ENCODE measurements at places on chromosomes 6 and 20.
A peak's percentile ranks its signal among the peaks of the same experiment; 100 is the strongest.

GRCh38 chr6:71280701-71281100 lies 7.9 kb upstream of the OGFRL1 start:
- DNase-seq: no peak

DNA sequence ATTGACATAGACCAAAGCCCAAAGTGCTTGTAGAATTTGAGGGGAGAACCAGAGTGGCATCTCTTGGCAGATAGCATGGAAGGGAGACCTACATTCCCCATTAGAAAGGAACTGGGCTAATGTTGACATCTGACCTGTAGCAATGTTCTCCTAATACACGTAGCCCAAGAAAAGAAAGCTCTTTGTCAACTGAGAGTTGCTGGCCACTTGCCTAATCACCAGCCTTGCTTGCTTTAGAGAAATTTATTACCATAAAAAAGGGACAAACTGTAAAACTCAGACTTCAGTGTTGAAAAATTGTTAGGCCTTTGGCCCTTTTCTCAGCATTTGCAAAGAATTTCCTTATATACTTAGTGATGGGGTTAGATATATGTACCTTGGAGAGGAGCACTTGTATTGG lies 777.5 kb downstream of the MAFB start:
- no peak for DNase-seq

DNA sequence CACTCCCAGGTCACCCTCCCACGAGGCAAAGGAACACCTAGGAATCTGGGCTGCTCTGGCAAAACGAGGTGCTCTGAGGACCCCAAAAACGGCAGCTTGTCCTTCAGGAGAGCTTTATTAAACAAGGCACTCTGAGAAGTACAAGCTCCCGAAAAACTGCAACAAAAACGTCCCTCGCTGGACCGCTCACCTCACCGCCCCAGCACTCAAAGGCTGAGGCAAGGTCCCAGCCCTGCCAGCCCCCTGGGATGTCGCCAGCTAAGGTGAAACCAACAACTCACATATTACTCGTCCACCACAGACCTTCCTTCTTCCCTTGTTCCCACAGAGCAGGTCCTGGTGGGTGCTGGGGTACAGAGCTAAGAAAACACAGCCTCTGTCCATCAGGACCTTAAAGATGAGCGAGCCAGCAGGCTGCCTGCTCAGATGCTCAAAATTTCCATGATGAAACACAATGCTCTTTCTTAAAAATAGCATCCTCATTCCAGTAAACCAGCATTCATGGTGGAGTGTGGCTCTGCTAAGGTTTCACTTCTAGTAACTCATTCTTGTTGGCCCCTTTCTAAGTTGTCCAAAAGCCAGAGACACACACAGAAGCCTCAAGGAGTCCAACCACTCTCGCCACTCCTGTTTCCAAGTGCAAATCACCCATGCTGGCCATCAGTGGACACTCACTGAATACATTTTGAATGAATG lies 35.9 kb downstream of the ATP9A start:
- no peak for DNase-seq

DNA sequence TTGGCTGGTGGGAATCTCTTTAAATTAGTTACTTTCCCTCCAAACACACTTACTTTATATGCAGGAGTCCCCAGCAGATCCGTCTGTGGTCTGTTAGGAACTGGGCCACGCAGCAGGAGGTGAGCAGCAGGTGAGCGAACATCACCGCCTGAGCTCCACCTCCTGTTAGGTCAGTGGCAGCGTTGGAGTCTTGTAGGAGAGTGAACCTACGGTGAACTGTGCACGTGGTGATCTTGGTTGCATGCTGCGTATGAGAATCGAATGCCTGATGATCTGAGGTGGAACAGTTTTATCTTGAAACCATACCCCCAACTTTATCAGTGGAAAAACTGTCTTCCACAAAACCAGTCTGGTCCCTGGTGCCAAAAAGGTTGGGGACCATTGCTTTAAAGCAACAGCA lies 5.0 kb downstream of the SERPINB6 start:
- DNase-seq: no peak

DNA sequence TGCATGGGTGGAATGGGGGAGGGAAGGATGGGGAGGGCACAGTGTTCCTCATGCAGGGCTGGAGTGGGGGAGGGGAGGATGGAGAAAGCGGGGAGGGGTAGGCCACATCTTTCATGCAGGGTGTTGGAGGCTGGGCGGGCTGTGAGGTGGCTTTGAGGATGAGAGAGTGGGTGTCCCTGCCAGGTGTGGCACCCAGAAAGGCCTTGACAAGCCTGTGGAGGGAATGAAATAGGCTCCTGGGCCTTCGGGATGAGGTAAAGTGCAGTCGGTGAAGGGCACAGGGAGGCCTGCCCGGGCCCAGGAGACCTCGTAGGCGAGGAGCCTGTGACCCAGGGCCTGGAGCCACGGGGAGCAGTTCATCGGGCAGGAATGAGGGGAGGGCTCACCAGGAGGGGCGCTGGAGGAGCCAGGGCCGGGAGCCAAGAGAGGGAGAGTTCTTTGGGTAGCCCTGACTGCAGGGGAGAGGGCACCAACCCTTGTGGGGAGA lies 7.6 kb downstream of the CEBPB start:
- DNase-seq: no peak

- DNase-seq: no peak
These were observed 98.1 kb upstream of the VSTM2L start for GRCh38 chr20:37804584-37805566.

GRCh38 chr20:41956338-41957074 lies 338.3 kb upstream of the CHD6 start:
- DNase-seq: no peak

GRCh38 chr6:88566746-88567534 lies 396.5 kb downstream of the RNGTT start:
- DNase-seq: no peak

GRCh38 chr6:166640342-166641043 lies 13.4 kb upstream of the RPS6KA2 start:
- DNase-seq: peak; percentile 6

DNA sequence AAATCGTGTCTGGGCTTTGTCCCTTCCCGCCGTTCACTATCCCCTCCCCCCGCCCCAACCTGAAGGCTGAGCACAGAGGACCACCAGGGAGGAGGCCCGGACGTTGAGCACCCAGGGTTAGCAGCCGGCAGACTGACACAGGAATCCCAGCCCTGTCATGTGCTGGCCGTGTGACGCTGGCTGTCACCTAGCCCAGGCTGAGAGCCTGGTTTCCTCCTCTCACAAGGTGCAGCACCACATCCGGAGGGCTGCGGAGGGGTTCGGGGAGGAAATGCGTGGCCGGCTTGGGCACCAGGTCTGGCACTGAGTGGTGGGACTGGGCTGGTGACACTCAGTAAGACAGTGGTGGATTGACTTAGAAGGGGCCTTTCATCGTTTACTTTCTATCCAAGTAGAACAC lies 4.6 kb upstream of the LSM14B start:
- peak; percentile 84 for DNase-seq

DNA sequence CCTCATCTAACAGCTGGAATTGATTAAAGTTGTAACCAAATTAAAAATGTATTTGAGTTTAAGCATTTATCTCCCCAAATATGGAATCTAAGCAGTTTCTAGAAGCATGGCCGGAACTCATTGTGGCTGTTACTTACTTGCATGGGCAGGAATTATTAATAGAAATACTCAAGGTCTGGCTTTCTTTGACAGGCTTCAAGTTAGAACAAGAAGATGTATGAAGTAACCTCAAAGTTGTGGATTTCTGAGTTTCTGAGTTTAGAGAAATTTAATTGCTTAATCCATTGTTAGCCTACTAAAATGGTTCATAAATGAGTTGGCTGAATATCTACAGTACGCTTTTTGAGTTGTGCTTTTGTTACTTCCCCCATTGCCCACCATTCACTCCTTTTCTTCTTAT lies 7.7 kb downstream of the CARMIL1 start:
- no peak for DNase-seq

DNA sequence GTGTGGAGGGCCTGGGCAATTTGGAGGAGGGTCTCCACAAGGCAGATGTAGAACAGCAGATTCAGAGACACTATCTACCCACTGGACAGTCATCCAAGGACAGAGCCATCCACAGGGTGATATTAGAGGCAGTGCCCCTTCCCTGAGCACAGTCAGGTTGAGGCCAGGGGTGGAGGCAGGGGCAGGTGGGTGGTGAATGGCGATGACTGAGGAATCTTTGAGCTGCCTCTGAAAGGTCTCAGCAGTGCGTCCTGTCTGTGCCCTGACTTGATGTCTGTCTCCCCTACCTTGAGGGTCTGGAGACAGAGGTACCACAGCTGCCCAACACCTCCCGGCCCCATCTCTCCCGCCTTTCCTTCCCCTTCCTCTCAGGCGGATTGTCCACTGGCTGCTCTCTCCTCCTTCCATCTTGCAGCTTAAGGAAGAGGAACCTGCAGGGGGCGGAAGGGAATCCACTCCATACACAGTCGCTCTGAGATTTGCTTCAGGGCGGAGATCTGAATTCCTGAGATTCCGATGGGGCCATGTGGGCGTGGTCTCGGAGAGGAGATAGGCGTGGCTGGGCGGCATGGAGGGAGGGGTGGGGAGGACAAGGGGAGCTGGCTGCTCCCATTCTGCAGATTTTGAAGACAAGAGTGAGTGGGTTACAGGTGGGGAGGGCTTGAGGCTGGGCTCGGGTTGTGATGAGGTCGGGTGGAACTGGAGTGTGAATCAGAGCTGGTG lies 1.7 kb downstream of the MUCL3 start:
- no peak for DNase-seq

- no peak for DNase-seq
These were observed 8.8 kb downstream of the PRDM1 start for GRCh38 chr6:106094964-106095335.

DNA sequence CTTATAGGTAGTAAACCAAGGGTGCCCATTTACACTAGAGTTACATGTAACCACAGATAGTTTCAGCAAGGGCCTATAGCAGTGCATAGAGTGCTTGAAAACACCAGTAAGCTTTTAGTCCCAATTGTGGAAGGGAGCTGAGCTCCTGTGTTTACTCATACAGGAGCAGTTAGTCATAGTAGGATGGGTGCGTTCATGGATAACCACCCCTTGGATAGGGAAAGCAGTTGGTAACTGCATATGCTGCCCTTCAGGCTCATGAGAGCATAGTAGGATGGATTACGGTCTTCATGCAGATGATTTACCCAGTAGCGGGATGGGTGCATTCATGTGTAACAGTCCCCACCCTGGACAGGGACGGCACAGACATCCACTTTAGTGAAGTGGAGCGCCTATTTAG lies 45.1 kb downstream of the OR2B6 start:
- DNase-seq: no peak

DNA sequence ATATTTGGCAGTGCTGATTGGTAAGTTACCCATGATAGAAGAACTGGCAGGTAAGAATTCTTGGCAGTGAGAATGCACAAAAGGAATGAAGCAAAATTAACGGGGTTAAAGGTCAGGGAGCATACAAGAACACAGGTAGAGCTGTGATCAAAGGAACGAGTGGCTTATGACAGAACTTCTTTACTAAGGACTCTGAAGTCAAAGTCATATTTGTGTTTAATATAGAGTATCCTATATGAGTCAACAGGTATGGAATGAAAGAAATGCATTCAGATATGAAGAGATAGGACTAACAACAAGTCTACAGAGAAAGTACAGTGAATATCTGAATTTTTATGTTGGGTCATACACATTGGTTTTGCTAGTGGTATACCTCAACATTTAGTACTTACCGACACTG lies 209.0 kb upstream of the CITED2 start:
- DNase-seq: no peak

DNA sequence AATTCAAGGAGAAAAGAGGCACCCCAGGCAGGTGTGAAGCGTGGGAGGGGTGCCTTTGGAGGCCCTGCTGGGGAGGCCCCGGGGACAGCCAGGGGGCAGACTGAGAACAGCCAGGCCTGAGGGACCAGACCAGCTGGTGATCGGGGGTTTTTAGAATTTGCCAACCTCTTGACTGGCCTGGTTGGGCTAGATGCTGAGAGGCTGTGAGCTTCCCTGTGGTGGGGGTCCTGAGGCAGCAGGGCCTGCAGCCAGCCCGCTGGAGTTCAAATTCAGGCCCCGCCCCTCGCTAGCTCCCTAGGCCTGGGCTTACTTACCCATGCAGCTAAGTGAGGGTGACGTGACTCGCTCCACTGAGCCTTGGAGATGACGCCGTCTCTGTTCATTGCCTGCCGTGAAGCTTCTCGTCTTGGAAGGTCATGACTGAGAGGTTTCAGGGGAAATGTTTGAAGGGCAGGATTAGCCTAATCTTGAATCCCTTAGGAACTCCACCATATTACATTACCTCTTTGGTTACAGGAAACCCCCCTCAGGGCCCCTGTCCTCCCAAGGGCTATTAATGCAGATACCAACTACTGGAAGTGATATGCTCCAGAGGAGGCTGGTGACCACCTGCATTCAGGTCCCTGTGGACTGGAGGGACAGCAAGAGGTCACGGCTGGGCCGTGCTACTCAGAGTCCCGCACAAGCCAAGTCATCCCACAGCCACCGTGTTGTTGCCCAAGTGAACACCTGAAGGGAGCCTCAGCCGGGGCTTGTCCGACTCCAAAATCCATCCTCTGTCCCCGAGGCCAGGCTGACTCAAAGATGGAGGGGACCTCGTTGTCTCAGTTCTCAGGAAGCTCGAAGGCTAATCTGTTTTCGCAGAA lies 73.9 kb upstream of the DUSP22 start:
- DNase-seq: no peak

- peak; percentile 2 for DNase-seq
These were observed 44.6 kb downstream of the TSBP1 start for GRCh38 chr6:32327103-32327502.

GRCh38 chr6:113856625-113857555 lies at the start of gene MARCKS:
TSS of gene MARCKS (plus strand) at chr6:113857345. CDS start at chr6:113857746, 401 bp downstream.
- DNase-seq: no peak

GRCh38 chr20:1422753-1423152 lies 29.9 kb upstream of the FKBP1A start:
- no peak for DNase-seq

DNA sequence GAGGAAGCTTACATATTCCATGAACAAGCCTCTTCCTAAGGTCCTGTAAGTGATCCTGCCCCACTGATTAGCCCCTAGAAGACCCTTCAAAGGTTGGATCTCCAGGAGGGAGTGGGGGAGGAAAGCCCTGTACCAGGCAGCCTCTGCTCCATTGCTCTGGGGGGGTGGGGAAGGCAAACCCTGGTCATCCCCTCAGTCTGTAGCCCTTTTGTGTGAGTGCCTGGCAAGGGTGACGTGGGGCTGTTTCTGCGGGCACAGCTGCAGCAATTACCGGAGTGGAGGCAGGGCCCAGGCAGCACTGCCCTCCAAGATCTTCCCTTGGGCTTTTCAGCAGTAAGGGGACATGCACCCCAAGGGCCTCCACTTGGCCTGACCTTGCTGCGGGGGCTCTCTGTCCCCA lies at the start of gene MOG:
Gene MOG, plus strand, starts transcription at position 295 of the 400 bp plus-strand sequence. CDS start 118 bp downstream, outside the sequence.
- DNase-seq: no peak

DNA sequence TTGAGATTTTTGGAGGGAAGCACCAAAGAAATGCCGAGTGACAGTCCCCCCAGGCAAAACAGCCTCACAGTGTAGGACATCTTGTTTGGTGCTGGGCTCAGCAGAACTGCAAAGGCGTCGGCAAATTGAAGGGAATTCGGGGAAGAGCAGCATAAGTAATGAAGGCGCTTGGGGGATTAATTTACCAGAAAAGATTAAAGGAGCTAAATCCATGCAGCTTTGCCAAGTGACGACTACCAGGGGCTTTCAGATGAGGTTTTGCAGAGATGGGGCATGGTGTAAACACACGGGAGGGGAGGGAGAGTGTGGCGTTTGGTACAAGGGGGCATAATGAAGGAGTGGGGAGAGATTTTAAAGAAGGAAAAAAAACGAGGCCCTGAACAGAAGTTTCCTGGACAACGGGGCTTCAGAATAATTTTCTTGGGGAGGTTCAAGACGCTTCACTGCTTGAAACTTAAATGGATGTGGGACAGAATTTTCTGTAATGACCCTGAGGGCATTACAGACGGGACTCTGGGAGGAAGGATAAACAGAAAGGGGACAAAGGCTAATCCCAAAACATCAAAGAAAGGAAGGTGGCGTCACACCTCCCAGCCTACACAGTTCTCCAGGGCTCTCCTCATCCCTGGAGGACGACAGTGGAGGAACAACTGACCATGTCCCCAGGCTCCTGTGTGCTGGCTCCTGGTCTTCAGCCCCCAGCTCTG lies 45.4 kb upstream of the CDH22 start:
- DNase-seq: no peak

Data from CD4-positive, alpha-beta T cell treated with Interleukin-10 for 1 hour (primary cell).